ENCODE measurements at places on chromosomes 4 and X. TPM values are rescaled to one million over a fixed set of nuclear protein-coding genes. Genes with fewer than 3 reads are reported as not detected.
A peak's percentile ranks its signal among the peaks of the same experiment; 100 is the strongest.

- no peak for DNase-seq
Observed at GRCh38 chrX:71604141-71604540, 14.2 kb downstream of the CXCR3 start.

- DNase-seq = no peak
Observed at GRCh38 chr4:28508636-28509035, 1648.0 kb downstream of the STIM2 start.

Gene RNF150
- not detected for polyA plus RNA-seq

DNA sequence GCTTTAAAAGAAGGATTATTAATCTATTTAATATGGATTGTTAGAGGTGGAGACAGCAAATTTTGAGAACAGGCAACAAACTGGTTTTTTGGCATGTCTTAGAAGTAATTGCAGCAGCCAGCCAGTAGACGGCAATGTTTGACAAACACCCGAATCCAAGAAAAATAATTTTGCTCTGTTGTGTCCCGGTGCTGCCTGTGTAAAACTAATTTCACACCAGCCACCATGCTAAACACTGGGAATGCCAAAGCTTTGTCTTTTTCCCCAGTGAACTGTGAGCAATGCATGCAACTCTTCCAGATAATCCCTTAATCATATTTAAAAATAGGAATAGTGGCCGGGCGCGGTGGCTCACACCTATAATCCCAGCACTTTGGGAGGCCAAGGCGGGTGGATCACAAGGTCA, 25.9 kb downstream of the SMIM31 start:
- DNase-seq = no peak

GRCh38 chr4:75722417-75722816, 2.0 kb upstream of the USO1 start:
- no peak for DNase-seq

GRCh38 chr4:55906989-55907388, 41.8 kb upstream of the CEP135 start:
- DNase-seq = no peak

DNA sequence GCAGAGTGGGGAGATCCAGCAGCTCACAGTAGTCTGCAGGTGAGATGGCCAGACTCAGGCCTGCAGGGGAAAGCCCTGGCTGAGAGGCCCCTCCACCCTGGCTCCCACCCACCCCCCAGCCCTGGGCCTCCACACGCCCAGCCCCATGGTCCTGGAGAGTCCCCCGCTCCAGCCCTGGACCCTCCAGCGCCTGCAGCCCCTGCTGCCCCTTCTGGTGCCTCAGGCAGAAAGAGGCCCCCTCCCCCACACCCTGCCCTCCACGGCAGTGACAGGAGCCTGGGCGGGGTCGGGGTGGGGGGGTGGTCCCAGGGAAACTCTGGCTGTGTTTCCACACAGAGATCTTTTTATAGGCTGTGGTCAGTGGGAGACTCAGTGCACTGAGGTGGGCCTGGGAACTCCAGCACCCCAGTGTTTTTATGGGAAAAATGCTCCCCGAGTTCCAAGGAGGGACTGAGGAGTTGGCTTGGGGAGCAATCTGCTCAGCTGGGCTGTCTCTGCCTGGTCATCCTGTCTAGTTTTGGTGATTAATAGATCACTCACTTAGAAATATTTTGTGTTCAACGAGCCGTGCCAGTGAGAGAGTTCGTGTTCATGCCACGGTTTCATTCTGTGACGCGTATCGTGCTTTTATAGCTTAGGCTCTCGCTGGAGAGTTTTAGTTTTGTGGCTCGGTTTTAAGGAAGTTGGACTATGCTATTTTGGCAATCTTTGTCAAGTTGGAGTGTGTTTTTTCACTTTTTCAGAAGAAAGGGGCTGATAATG, 53.1 kb upstream of the HGFAC start:
- DNase-seq = no peak

Gene NAP1L2
- 2.9 TPM for polyA plus RNA-seq

Gene MAGEA1
- polyA plus RNA-seq = not detected

DNA sequence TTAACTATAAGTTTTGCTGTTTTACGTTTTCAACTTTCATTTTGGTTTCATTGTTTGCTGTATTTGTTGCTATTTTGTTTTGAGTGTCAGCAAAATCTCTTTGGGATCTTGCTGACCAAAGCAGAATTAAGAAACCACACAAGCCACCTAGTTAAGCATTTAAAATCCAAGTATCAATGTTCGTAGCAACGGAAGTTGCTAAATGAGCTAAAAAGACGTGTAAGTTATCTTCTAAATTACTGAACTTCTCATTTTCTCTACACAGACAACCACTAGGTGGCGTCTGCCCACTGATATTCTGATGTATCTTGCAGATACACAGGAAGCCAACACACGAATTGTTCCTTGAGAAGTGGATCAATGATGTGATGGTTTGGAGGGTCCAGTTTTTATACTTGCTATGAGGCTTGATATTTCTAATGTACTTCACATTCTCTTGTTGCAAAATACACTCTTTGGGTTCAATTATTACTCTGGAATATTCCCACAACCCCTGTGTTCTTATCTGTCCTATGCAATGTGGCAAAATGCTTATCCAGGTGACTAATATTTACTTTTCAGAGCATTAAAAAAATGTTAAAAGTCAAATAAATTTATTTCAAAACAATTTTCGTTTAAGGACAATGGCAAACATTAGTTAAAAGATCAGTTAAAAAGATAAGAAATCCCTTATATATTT, 250.5 kb downstream of the TECRL start:
- peak; percentile 10 for DNase-seq

DNA sequence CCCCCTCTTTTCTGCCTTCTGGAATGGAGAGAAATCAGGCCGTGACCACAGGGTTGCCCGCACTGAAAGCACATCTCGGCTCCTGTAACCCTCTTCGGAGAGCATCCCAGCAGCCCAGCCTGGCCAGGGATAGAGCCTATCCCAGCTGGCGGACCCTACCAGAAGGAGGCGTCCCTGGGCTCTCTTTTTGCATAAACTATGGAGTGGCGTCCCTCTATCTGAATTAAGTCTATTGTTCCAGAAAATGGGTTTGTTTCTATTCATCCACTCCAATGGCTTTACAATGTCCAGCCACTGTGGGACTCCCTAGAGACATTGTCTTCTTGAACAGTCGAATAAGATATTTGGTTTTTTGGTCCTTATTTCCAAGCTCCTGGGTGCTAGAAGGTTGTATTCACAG, 689 bp upstream of the NHSL2 start:
- no peak for DNase-seq

- DNase-seq = no peak
Observed at GRCh38 chr4:147586637-147587036, 30.6 kb upstream of the TMEM184C start.

DNA sequence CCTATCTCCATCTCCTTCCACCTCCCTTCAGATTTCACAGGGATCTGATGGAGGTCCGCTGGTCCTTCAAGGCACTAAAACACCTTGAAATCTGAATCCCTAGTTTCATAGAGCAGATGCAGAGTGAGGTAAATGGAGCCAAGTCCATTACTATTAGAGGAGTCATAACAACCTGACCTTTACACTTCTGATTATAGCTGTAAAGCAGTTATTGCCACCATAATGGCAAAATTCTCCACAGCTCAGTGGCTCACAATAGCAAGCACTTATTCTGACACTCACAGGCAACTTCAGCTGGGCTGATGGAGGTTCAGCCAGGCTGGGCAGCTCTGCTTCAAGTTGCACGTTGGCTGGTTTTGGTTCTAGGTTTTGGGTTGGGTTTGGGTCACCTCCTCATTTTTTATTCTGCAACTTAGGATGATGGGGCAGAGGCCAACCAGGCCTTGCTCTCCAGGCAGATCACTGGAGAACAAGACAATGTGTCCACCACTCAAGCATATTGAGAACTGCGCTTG, 51.4 kb upstream of the LRAT start:
- DNase-seq = no peak

- peak; percentile 34 for DNase-seq
Observed at GRCh38 chrX:152926279-152926678, 28.4 kb downstream of the ZNF185 start.

DNA sequence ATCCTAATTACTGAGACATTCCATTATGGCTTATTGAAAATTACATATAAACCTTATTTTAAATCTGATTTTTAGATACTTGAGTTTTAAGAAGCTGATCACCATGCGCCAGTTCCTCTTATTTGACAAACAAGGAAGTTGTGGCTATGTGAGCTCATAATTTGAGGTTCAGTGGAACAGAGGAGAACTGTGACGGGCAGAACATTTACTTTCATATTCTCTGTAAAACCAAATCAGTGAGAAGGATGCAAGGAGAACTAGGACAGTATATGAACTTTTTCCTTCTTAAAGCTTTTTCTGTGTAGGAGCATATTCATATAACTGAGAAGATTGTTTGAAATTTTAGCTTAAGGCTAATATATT, 25.3 kb downstream of the STIM2 start:
- peak; percentile 72 for DNase-seq

Gene RIPPLY1
- polyA plus RNA-seq = not detected

DNA sequence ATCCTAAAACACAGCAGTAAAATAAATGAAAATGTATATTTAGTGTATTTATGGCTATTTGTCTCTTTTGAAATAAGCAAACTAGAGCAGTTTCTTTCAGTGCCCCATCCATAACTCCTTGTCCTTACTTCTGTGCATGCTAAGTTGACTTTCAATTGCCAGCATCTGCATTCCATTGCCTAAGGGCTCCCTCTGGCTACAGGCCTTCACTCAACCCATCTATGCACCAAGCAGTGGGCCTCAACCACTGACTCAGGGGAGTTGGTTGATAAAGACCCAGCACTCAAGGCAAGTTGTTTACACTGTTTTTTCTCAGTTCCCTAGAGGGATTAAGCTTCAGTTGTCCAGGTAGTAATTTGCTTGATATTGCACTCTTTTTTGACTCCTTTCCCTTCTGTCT, 265.7 kb downstream of the IQCM start:
- DNase-seq = no peak

DNA sequence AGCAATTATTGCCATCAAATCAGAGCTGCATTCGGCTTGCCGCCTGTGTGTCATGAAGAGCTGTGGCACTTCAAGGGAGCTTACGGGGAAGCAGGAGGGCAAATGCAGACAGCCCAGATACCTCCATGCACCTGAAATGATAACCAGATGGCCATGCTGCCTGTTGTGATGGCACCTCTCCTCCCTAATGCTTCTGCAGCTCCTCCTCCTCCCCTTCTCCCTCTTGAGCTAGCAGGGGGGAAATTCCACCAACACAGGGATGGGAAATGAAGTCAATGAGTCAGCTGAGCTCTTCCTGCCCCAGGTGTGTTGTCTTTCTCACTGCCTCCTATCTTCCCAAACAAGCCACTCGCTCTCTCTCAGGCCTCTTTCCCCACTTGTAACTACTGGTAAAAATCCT, 565.0 kb downstream of the BCOR start:
- no peak for DNase-seq

- no peak for DNase-seq
Observed at GRCh38 chrX:71941776-71942175, 31.1 kb downstream of the NHSL2 start.

Gene EGF
- polyA plus RNA-seq = not detected

Gene FAM184B
- polyA plus RNA-seq = not detected

DNA sequence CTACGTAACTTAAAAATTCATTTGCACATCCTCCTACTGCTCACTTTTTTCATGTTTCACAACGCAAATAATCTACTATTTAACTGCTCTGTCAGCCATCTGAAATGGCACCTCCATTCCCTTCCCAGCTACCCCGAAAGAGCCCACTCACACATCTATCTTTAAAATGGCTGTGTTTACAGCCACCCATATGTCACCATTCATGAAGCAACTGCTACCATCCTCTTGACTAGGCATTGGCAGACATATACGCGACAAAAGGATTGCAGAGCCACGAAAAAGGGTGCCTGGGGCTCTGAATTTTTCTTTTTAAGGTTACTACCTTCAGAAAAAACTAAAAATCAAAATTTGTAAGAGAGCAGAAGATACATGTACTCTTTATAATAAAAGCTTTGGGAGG, 11.5 kb downstream of the SH3RF1 start:
- no peak for DNase-seq

GRCh38 chr4:172716291-172716690, 452.3 kb upstream of the GALNT7 start:
- no peak for DNase-seq

DNA sequence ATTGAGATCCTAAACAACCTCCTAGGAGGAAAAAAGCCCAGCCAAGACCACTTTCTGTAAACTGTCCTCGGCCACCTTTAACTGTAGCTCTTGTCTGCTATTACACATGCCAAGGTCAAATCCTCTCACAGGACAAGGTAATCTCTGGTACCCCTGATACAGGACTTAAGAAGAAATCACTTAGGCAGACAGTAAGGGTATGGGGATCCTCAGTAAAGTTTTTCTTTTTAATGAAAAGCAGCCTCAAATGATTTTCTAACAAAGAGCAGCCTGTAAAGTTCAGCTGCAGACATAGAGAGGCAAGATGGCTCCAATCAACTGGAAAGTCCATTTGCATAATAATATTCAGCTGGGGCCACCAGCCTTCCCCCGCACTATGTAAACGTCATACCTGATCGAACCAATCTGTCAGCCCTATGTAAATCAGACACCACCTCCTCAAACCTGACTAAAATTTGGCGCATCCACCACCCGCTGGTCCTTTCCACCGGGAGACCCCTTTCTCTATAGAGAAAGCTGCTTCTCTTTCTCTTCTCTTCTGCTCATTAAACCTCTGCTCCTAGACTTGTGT, 14.6 kb upstream of the MPP1 start:
- no peak for DNase-seq

DNA sequence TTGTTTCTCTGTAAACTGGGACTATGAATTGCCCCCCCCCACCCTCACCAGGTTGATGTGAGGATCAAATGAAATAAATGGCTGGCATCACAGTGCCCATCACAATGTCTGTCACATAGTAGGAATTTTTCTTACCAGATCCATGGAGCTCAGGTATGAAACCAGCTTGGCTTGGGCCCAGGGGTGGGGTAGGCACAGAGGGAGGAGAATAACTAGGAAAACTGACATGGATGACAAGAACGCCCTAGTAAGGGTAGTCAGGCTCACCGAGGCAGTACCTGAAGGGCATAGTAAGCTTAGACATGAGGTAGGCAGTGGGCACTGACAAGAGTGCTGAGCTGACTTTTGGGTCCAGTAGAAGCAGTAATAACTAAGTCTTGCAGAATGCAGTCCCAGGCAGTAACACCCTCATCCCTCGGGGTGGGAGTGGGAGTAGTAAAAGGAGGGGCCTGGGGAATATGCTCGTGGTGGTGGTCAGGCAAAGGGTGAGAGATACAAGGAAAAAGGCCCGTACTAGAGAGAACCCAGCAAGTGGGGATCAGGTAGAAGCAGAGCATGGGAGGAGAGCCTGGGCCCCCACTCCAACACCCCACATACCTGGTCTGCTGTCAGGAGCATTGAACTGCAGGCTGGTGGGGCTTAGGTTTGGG, 155.9 kb upstream of the PJA1 start:
- no peak for DNase-seq

- no peak for DNase-seq
Observed at GRCh38 chr4:1080961-1081688, 32.2 kb downstream of the RNF212 start.
